Left renal cortex interstitium (tissue), 4 donors: ENCODE measurements at places on chromosomes 3 and 15. TPM values are rescaled to one million over a fixed set of nuclear protein-coding genes. Genes with fewer than 3 reads are reported as not detected.

GMPPB gene
- 17.1 TPM for polyA plus RNA-seq

CFAP44 gene
- 33.8 TPM for polyA plus RNA-seq

COL6A5 gene
- polyA plus RNA-seq, result 0.13 TPM

PLSCR5 gene
- polyA plus RNA-seq, result not detected

DNA sequence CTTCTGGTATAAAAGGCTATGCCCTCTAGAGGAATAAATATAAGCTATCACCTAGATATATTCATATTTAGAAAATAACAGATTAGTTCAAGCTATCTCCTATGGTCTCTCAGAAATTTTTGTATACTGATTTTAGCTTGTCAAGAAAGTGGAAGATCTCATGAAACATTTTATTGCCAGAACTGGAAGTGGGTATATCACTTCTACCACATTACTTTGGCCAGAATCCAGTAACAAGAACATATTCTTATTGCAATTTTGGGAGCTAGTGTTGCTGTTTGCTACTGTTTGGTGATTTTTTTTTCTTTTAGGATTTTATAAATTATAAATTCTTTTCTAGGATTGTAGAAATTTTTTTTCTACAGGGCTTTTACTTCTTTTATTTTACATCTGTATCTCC lies 14.2 kb upstream of the DIPK2A start:
- DNase-seq, result no peak

DNA sequence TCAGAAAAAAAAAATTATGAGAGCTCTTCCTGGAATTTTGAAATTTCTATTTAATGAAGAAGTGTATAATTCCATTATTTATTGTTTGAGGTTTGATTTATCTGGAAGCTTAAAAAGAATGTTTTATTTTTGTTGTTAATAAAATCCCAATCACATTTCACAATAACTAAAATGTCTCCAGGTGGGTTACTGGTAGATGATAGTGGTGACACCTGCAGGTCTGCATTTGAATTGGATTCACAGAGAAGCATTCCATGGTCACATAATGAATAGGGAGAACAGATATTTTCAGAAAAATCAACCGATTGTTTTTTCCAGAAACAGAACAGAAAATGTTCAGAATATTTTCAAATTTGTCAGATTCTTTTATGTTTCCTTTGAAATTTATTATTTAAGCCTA lies 48.3 kb downstream of the ASB7 start:
- no peak for DNase-seq

DNA sequence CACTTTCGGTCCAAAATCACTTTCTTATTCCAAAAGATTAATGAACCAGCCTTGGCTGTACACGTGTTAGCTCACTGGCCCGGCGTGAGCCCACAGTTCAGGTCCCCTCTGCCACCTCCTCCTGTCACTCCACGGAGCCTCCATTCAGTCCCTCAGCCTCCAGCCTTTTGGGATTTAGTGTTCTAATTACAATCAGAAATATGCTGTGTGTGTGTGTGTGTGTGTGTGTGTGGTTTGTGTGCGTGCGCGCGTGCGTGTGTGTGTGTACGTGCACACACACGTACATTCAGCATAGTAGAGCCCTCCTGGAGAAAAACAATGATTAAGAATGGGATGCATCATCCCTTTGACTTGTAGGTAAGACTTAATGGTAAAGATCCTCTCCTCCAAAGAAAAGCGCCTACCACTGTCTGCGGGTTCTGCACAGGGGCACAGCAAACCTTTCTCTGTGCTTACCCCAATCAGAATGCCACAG lies 801 bp downstream of the CA12 start:
- no peak for DNase-seq
